Immature natural killer cell (primary cell): ENCODE measurements at places on chromosomes 6 and 20.

DNA sequence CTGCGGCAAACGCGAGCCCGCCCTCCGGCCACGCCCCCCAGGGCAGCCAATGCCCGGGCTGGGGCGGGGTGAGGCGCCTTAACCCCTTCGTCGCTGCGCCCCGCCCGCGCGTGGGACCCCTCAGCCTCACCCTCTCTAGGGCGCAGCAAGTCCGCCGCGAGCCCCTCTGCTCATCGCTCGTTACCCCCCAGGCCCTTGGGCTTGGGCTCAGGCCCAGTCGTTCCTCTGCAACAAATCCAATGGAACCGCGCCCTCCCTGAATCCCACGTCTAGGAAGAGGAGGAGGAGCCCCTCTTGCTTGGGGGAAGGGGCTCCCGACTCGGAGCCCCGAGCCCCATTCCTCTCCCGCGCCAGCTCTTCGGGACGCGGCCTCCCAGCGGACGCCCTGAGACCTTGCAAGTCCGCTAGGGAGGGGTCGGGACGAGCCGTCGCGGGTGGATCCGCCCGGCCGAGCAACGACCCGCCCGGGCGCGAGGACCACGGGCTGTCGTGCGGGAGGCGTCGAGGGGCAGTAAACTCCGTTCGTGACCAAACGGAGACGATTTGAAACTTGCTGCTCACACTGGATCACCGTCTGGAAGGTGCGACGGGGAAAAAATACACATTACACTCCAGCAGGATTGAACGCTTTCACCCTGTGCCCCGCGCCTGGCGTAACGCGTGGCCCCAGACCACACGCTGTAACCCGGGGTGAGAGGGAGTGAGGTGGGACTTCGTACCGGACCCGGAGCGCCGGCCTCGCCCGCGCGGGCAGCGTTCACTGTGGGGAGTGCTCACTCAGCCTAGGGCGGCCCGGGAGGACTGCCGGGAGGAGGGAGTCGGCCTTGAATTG, 477 bp upstream of the LZTS3 start:
- peak; percentile 82 for DNase-seq

DNA sequence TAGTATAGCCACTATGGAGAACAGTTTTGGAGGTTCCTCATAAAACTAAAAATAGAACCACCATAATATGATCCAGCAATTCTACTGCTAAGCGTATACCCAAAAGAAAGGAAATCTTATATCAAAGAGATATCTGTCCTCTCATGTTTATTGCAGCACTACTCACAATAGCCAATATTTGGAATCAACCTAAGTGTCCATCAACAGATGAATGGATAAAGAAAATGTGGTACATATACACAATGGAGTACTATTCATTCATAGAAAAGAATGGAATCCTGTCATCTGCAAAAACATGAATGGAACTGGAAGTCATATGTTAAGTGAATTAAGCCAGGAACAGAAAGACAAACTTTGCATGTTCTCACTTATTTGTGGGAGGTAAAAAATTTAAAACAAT, 5.7 kb upstream of the CD2AP start:
- no peak for DNase-seq

DNA sequence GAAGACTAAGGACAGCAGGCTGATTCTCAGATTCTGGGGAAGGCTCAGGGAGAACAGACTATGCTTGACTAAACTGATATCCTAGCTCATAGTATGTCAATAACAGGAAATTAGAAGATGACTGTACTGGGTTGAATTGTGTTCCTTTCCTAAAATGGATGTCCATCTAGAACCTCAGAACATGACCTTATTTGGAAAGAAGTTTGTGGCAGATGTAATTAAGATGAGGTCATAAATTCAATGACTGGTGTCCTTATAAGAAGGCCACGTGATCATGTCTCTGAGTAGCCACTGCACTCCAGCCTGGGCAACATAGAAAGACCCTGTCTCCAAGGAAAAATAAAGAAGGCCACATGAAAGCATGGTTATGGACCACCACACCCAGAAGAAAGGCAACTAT, 113.9 kb upstream of the STMND1 start:
- no peak for DNase-seq

DNA sequence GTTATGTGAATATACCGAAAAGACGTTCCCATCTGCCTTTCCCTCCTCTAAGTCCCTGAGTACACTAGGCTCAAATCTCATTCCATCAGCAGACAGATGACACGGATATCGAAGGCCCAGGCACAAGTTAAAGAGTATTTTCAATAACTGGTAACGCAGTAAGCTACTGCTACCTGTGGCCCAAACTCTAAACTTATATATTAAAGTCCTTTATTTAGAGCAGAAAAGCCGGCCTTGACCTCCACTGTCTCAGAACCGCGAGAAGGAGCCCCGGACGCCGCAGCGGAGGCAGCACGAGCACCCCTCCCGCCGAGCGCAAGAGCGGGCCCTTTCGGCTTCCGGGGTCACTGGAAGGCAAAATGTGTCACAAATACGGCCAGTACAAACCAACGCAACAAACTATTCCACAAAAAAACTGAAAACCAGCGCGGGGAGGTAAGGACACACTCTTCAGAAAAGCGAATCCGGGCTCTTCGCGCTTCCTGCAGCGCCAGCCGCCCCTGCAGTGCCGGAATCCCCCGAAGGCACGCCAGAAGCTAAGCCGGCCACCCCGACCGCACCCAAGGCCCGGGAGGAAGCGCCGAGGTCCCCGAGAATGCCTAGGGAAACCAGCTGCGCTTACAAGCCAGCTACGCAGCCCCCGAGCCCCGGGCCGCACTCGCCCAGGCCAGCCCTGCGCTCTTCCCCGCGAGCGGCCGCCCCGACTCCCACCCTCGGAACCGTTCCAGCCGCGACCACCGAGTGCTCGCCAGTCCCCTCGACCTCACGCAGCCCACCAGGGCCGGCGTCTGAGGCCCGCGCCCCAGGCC, 681 bp downstream of the DIDO1 start:
- DNase-seq, result peak; percentile 58

DNA sequence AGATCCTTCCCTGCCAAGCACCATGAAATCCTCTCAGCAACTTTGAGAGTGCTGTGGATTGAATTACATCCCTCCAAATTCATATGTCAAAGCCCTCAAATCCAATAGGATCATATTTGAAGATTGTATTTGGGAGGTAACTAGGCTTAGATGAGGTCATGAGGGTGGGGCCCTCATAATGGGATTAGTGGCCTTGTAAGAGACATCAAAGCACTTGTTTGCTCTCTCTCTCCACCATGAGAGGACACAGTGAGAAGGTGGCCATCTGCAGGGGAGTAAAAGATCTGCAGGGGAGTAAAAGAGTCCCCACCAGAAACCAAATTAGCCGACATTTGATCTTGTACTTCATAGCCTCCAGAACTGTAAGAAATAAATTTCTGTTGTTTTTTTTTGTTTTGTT, 298.2 kb downstream of the SAMD5 start:
- DNase-seq, result no peak

- no peak for DNase-seq
These were observed 143.8 kb downstream of the F13A1 start for GRCh38 chr6:6176586-6177228.

DNA sequence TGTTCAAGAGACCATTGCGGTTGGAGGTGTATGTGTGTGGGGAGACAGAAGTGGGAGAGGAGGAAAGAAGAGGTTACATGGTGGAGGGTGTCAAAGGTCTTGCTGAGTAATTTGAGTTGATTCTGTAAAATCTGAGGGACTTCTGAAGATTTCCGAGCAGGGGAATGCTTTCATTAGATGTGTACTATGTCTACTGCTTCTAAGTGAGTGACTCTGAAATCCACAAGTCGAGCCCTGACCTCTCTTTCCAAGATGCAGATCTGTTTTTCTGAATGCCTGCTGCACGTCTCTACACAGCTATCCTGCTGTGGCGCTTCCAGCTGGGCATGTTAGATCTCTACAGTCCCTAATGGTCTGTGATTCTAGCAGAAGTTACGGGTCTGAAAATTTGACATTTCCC, 209.8 kb downstream of the ATXN1 start:
- no peak for DNase-seq

DNA sequence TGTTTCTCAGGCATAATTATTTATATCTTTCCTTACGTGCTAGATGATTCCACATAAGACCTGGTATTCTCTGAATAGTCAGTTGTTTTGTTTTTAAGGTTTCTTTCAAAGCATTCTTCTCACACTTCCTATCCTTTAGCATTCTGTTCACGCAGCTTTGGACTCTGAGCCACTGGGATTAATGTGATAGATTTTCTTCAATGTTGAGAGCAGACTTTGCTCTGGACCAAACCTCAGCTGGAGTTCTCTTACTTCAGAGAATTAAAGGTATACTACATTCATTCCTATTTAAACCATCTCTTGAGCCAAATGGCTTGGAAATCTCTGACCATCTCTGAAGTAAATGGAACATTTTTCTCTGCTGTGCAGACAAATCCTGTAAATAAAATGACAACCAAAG, 70.7 kb upstream of the TRAF3IP2 start:
- no peak for DNase-seq

DNA sequence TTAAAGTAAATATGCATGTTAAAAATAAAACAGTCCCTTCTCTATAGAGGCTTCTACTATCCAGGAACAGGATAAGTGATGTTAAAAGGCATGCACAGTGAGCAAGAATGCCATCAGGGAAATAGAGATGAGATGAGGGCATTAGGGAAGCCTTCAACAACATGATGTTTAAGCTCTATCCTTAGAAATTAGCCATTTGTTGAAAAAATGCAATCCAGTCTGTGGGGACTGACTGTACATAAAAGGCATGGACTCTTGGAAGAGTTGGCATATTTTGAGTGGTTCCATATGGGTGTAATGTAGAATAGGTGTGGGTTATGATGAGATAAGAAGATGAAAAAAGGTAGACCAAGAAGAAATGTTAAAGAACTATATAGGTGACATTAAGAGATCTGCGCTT, 5.8 kb downstream of the KIAA0319 start:
- DNase-seq, result no peak

DNA sequence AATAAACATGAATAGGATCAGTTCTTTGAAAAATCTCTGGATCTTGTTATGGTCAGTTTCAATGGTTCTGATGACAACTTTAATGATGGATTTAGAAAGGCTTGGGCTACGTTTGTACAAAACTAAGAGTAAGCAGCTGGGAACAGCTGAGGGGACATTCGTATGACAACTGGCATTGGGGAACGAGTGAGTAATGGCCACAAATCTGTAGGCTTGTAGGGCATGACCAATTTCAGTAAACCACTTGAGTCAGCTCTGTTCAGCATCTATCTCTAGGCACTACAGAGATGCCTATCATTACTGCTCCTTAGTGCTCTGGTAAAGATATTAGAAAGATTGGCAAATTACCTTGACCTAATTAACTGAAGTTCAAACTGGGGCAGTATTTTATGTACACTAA, 1375.6 kb downstream of the EPHA7 start:
- no peak for DNase-seq

DNA sequence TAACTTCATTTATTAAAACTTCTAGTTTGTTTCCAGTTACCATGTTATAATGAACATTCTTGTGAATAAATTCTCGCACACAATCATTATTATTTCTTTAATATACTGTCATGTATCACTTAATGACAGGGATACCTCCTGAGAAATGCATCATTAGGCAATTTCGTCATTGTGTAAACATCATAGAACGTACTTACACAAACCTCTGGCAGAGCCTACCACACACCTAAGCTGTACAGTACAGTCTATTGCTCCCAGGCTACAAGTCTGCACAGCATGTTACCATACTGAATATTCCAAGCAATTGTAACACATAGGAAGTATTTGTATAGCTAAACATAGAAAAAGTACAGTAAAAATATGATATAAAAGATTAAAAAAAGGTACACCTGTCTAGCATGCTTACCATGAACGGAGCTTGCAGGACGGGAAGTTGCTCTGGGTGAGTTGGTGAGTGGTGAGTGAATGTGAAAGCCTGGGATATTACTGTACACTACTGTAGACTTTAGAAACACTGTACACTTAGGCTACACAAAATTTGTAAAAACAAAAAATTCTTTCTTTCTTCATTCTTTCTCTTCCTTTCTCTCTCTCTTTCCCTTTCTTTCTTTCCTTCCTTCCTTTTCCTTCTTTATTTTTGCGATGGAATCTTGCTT, 268.2 kb upstream of the SOX4 start:
- DNase-seq, result no peak

DNA sequence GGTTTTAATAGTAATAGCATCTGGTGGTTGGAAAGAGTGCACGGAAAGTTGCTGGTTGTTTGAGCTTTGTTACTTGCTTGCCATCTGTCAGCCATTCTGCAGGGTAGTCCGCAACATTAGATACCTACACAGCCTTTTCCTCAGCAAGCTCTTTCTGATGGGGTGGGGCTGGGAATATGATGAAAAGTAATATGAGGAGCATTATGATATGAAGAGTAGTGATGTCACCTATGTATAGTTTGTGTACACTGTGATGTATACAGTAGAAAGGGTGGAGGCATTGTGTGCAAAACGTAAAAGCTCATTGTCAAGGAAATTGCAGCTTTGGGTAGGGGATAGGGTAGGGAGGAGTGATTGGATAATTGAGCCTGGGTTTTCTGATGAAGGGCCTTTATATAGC, 16.1 kb downstream of the SCAF8 start:
- no peak for DNase-seq

DNA sequence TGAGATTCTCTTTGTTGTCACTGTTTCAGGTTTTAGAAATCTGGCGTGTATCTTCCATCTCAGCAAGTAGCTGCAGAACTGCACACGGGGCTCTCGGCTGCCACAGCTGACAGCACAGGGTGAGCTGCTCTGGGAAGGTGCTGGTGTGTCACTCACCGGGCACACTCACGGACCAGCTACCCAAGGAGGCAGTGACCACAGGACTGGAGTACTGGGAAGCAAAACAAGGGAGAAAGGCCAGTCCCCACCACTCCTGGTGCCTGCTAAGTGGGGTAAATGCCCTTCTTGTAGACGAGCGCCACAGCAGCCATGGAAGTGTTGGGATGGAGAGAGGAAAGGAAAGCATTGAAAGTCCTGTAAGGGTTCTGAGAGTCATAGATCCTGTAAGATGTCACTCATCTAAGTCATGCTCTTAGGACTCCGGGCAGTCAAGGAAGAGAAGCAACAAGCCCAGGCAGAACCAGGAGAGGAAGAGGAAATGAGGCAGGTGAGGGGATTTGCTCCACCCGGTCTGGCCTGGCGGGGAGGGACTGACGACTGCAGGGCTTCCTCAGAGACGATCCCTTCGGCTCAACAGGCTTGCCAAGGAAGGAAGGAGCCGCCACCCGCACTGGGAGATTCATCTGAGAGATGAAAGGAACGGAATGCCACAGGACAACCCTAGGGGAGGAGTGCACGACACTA, 48.1 kb downstream of the PRDM1 start:
- DNase-seq, result no peak

DNA sequence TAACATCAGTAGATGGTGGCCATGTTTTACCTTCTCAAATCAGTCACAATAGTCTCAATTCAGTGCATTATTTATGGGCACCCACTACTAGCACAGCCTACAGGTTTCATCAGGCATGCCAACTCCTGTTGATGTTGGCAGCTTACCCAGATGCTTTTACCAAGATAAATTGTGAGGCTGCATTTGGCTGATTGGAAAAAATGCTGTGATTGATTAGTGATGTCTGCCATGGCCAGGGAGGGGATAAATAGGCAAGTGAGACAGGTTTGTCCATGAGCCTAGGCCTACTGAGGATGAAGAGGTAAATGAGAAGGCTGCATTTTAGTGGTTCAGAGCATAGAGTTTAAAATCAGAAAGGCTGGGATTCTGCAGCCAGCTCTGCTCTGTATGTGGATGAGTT, 227.1 kb downstream of the NFATC2 start:
- DNase-seq, result no peak

GRCh38 chr20:9506280-9506821, 8.0 kb upstream of the LAMP5 start:
- DNase-seq, result no peak
